ENCODE measurements at places on chromosomes 2 and 18. TPM values are rescaled to one million over a fixed set of nuclear protein-coding genes. Genes with fewer than 3 reads are reported as not detected.
A peak's percentile ranks its signal among the peaks of the same experiment; 100 is the strongest.

SCN3A gene
- 22.7 TPM for total RNA-seq

TCF7L1 gene
- total RNA-seq, result 0.46 TPM

- DNase-seq, result peak; percentile 21
These were observed 11.3 kb upstream of the GBX2 start for GRCh38 chr2:236179236-236180075.

DNA sequence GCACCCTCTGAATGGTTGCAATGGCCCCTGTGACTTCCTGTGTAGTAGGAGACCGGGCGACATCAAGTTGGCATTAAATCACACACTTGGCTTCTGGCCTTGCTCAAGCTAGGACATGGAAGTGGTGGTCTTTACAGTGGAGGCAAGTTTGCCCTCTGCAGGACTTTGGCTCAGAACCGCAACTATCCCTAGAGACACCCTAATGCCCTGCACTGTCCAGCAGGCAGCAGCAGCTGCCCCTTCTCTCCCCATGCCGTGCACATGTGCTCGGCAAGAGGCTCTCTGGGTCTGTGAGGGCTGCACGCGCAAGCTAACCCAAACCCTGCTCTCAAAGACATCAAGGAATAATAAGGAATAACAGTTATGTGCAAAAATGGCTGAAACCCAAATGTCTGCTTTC is 106.5 kb downstream of the COL6A3 start:
- no peak for DNase-seq

GRCh38 chr2:12194968-12195367 is 448.5 kb downstream of the LPIN1 start:
- no peak for DNase-seq

DNA sequence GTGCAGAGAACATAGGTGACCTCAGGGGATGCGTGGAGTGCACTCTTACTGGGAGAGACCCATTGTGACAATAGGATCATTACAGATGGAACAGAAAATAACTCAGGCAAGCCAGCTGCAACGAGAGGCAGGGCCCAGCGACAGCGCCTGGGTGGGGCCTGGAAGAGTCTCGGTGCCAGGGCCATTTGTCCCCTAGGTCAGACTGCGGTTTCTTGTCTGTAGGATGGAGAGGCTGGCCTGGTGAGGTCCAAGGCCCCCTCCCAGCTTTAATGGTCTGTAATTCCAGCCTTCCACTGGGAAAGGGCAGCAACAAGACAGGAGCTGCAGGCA is 208.6 kb upstream of the APCDD1 start:
- DNase-seq, result no peak

RAMP1 gene
- 192 TPM for total RNA-seq

DNA sequence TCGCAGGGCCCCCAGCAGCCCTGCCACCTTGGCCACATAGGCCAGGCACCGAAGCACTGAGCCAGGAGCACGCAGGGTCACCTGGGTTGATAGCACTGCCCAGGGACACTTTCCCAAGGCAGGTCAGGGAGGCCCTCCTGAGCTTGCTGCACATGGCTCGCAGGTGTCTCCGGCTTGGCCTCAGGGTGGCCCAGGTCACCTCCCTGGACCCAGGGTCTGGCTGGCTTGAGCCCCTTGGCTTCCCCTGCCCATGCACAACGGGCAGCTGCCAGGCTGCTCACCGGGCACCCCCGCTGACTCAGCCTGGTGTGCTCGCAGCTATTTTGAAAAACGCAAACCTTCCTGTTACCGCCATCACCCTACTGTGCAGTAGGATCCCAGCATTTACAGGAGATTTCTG is 502.3 kb downstream of the EIPR1 start:
- DNase-seq, result no peak

DNA sequence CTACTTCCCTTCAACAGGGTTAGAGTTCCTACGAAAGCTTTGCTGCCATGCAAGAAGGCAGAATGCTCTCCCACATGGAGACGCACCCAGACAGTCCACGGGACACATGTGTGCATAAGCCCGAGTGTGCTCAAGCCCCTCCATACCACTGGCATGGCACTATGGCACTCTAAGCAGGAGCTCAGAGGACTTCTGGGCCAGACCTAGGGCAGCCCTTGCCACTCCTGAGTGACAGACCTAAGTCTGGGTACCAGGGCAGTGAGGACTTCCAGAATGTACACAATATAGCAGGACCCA is 11.4 kb upstream of the ARID5A start:
- no peak for DNase-seq

Data from MG63 (cell line).